ENCODE measurements at places on chromosomes 16 and 17.

GRCh38 chr17:17119533-17119932, 77.3 kb downstream of the MPRIP start:
- DNase-seq: no peak

- DNase-seq: peak; percentile 83
Observed at GRCh38 chr17:76726776-76727718, at the start of gene METTL23. Gene METTL23, plus strand, starts transcription at chr17:76726839. Its CDS starts 2,872 bp downstream, at chr17:76729711.

- DNase-seq: no peak
Observed at GRCh38 chr16:2143878-2144485, 4.4 kb upstream of the RAB26 start.

DNA sequence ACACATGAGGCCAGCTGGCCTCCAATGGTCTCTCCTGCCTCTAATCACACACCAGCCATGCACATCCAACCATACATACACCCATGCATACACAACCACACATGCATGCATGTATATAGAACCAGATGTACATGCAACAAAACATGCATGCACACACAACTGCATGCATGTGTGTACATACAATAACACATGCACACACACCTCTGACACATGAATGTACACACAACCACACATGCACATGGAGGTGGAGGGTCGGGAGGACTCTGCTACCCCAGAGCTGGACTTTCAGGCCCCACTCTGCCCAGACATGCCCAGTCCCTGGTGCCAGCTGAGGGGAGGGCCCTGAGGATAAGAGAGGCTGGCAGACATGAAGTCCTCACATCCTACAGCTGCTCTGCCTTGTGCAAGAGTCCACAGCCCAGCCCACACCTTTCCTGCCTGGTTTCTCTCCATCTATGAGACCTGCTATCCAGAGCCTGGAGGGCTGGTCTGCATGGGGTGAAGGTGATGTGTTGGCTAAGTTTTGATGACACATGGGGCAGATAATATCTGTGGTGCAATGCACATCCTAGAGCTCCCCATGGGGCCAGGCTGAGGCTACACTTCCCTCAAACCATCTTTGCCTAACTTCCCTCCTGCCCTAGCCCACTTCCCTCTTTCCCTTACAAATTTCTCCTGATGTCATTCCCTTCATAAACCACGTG, 50.9 kb upstream of the SDK2 start:
- no peak for DNase-seq

DNA sequence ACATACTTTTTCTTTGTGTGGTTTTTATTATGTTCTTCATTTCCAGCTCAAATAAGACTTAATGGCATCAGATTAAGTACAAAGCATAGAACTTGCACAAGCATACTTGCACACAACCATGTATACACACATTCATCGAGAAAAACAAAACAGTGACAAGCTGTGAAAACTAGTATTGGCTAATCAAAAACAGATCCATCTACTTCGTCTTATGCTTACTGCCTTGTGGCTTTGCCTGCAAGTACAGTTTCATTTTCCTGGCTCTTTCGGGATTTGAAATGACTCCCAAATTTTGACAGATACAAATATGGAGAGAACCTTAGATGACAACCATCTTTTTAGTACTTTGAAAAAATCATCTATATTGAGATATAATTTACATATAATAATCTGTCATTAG, 338.3 kb downstream of the BCAS3 start:
- no peak for DNase-seq

GRCh38 chr16:386641-387156, 4.9 kb upstream of the PGAP6 start:
- no peak for DNase-seq

GRCh38 chr17:42819939-42820535, 4.0 kb downstream of the BECN1 start:
- DNase-seq: peak; percentile 42

- DNase-seq: no peak
Observed at GRCh38 chr16:674968-675883, at the start of gene RHBDL1. Gene RHBDL1, plus strand, starts transcription at chr16:675671. Its CDS starts 120 bp downstream, at chr16:675791.

GRCh38 chr16:12323007-12323758, 346.6 kb downstream of the SNX29 start:
- DNase-seq: no peak

DNA sequence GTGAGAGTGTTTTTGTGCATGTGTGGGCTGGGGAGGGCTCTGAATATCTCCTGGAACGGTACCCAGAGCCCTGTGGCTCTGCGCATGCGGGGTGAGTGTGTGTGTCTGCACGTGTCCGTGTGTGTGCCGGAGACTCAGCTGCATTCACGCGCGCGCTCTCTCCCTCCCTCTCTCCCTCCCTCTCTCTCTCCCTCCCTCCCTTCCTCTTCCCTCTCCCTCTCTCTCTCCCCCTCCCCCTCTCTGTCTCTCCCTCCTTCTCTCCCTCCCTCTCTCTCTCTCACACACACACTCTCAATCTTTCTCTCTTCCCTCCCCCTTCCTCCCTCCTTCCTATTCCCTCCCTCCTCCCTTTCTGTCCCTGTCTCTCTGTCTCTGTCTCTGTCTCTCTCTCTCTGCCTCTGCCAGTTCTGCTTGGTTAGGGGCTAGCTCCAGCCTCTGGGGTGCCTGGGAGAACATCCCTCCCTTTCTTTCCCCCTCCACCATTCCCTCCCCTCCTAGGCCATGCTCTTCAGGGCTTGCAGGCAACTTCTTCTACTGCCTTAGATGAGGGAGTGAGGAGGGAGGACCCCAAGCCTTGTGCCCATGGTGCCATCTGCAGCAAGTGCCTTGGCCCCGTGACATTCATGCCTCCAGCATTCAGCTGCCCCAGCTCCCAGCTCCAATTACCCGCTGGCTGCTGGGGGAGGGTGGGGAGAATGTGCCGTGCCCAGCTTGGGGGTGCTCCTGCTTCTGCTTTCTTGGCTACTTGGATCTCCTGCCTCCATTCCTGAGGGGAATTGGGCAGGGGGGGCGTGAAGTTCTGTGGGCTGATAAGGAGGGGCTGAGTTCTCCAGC, 6.4 kb downstream of the THRA start:
- peak; percentile 98 for DNase-seq

- no peak for DNase-seq
Observed at GRCh38 chr17:78675316-78675616, 98.1 kb upstream of the DNAH17 start.

- DNase-seq: no peak
Observed at GRCh38 chr16:22868593-22869224, 54.7 kb downstream of the HS3ST2 start.

GRCh38 chr17:4501295-4501949, 2.7 kb downstream of the SPNS2 start:
- no peak for DNase-seq

GRCh38 chr16:57077714-57078113, 14.7 kb upstream of the CPNE2 start:
- no peak for DNase-seq

DNA sequence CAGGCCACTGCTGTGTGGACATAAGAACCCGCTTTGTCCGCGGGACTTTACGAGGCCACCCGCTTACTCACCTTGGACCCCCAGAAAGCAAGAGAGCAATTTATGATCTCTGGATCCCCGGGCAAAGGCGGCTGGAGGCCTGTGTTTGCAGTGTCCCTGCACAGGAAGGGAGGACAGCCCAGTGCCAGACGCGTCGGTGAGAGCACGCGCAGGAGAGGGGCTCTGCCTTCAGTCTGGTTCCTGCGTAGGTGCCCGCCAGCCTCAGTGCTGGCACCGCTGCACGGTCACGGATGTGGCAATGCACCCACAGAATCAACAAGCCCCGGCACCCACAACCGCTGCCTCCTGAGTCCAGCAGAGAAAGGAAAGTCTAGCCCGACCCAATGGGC, 248.4 kb downstream of the C16orf95 start:
- no peak for DNase-seq

DNA sequence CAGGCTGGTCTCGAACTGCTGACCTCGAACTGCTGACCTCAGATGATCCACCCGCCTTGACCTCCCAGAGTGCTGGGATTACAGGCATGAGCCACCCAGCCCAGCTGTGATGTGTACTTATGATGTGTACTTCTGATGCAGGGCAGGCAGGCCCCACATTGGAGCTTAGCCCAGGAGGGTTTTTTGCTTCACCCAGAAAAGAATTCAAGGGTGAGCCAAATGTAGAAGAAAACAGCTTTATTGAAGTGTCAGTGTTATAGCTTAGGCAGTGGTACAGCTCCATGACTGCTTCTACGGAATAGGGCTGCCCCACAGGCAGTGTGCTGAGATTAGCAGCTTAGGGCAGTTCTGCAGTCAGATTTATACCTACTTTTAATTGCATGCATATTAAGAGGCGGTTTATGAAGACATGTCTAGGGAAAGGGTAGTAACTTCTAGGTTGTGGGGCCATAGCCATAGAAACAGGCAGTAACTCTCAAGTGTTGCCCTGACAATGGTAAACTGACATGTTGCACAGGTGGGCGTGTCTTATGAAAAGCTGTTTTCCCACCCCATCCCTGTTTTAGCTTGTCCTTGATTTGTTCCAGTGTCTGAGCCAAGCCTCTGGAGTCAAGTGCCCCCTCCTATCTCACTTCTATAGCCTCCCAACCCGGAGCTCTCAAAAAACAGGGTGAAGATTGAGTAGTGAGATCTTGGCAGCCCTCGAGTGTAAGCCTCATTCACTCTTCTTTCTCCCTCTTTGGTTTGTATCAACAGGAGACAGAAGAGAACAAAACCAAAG, 24.1 kb upstream of the POLR3E start:
- DNase-seq: no peak

GRCh38 chr17:20091174-20092029, 82.2 kb downstream of the SPECC1 start:
- DNase-seq: peak; percentile 61

DNA sequence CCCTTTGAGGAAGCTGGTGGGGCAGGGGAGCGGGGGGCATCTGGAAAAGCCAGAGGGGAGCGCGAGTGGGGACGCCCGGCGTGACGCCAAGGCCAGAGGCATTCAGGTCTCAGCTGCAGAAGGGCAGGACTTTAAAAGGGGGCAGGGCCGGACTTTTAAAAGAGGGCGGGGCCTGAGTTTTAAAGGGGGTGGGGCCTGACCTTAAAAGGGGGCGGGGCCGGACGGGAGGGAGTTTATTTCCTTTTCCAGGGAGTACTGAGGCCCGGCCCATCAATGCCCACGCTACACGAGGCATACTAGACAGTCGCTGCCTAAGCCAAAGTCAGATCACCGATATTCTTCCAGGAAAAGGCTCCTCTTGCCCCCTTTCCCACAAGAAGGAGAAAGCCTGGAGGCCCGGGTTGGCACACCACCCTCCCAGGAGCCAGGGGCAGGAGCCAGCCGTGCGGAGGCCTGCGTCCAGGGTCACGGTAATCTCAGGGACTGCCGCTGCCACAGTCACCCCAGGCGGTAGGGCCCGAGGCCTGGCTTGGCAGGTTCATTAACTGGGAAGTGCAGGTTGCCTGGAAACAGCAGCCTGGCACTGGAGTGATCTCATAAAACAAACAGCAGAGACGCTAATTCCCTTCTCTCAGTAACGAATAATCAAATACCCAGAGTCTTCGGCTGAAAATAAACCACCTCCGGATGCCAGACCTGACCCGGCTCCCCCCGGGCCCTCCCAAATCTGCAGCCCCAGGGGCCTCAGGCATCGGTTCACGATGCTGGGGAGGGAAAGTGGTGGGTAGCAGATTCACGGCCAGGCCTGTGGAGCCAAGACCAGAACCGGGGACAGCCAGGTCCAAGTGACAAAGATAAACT, 90.7 kb downstream of the TIMM22 start:
- peak; percentile 68 for DNase-seq

GRCh38 chr17:9928601-9929333, 23.7 kb upstream of the RCVRN start:
- no peak for DNase-seq

- DNase-seq: no peak
Observed at GRCh38 chr17:39568702-39569101, 39.0 kb downstream of the NEUROD2 start.

GRCh38 chr16:11241480-11242204, 14.4 kb downstream of the SOCS1 start:
- DNase-seq: no peak

DNA sequence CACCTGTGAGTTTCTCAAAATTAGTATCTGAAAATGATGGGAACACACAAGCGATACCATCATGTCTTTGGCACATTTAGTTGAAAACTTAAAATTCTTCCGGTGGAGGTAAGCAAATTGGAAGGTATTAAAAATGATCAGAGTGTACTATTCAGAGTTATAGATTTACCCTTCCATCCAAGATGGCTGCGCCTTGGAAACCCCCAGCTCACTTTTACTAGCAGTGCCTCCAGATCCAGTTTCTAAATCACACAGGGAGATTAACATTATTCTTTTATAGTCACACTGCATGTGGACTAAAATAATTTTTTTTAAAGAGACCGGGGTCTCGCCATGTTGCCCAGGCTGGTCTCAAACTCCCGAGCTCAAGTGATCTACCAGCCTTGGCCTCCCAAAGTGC, 15.0 kb downstream of the PITPNC1 start:
- DNase-seq: no peak

Data from tibial artery (tissue), 4 donors.